ENCODE measurements at places on chromosomes 5 and 9. TPM values are rescaled to one million over a fixed set of nuclear protein-coding genes. Genes with fewer than 3 reads are reported as not detected.

- no peak for DNase-seq
Measured at GRCh38 chr5:32551865-32552264, 33.5 kb upstream of the SUB1 start.

GRCh38 chr5:53590759-53591158 is 30.3 kb downstream of the NDUFS4 start:
- DNase-seq: no peak

The FCN2 gene
- not detected for total RNA-seq

- no peak for DNase-seq
Measured at GRCh38 chr9:85156652-85157051, 487.1 kb downstream of the NTRK2 start.

The FAT2 gene
- not detected for total RNA-seq

The ZNF883 gene
- not detected for total RNA-seq

- DNase-seq: no peak
Measured at GRCh38 chr5:56737002-56737621, 78.2 kb upstream of the MAP3K1 start.

The C9orf43 gene
- total RNA-seq: 0.61 TPM

The RAB24 gene
- total RNA-seq: 18.0 TPM

DNA sequence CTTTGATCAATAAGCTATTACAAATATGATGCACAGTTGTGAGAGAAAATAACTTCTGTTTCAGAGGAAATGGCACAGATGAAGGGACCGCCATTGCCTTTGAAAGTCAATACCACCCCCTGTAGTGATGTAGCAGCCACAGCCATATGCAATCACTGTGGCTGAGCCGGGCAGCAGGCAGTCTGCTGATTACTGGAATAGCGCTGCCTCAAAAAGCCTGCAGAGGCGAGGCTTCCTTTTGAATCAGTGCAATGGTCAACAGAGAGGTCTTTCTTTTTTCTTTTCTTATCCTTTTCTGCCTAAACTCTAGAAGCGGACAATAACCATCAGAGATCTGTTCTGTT is 265.1 kb upstream of the TAS2R1 start:
- DNase-seq: no peak

- DNase-seq: no peak
Measured at GRCh38 chr5:87776785-87777184, 364.1 kb upstream of the CCNH start.

- no peak for DNase-seq
Measured at GRCh38 chr9:108688051-108688450, 167.7 kb downstream of the ACTL7B start.

DNA sequence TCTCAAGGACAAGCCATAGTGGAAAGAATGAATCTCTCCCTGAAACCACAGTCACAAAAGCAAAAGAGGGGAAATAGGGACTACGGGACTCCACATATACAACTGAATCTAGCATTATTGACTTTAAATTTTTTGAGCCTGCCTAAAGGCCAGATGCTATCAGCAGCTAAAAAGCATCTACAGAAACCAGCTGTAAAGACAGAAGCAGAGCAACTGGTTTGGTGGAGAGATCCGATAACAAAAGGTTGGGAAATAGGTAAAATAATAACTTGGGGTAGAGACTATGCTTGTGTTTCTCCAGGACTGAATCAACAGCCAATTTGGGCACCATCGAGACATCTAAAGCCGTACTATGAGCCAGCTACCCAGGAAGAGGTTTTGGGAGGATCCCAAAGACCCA is 281.2 kb downstream of the CDH18 start:
- no peak for DNase-seq

GRCh38 chr5:142017832-142018427 is 5.1 kb upstream of the GNPDA1 start:
- no peak for DNase-seq

The PCDHGA3 gene
- 0.24 TPM for total RNA-seq

GRCh38 chr5:122126177-122126755 is 3.1 kb upstream of the ZNF474 start:
- no peak for DNase-seq

The PDLIM4 gene
- not detected for total RNA-seq

DNA sequence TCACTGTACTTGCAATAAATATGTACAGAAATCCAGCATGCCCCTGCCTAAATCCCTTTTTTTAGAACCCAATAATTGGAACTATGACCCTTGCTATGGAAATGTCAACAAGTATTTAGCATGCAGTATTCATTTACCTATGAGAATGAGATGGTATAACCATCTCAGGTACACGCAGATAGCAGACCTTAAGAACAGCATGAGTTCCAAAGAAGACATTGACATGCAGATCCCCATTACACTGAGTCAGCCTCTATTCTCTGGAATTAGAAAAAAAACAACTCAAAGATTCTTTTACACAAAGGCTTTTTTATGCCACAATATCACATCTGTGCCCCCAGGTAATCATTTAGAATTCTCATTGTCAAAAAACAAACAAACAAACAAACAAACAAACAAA is 325.6 kb upstream of the TLE4 start:
- no peak for DNase-seq

DNA sequence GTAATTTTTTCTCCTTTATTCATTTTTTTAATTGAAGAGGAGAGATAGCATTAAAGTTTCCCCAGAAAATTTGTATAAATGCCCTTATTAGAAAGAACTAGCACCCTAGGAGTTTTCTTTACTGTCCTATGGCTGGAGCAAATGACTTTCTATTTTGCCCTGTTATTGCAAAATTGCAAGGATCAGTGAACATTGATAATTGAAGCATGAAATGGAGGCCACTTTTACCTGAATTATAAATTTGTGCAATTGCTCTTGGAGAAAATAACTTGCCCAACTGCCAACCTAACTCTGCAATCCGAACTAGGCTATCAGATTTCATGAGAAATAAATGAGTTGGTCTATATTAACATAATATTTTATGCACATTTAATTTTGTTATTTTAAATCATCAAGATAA is 111.9 kb downstream of the MTRR start:
- DNase-seq: no peak

GRCh38 chr5:26881901-26882300 is 156.5 kb downstream of the CDH9 start:
- DNase-seq: no peak

The CFAP157 gene
- not detected for total RNA-seq

The CSNK1A1 gene
- 188 TPM for total RNA-seq

DNA sequence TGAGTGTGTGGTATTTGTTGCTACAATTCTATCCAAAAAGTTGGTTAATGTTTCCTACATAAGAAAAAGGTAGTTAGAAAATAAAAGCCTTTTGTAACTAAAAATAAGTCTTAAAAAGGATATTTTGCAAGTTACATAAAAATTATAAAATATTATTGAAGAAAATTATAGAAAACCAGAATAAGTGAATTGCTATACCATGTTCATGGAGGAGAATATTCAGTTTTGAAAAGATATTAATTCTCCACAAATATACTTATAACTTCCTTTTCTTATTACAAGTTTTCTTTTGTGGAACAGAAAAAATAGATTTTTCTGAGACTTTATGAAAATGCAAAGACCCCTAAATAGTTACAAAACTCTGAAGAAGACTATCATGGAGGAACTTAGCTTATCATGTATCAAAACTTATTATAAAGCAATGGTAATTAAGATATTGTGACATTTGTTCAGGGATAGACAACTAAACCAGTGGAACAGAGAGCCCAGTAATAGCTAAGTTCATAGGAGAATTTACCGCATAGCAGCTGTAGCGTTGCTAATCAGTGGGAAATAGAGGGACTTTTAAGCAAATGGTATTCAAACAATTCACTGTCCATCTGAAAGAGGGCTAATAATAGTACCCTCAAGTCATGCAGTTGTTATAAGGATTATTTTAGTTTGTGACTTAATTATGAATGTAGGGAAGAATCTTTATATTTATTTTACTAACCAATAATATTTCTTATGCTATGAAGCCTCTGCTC is 515.2 kb upstream of the ZNF608 start:
- DNase-seq: no peak

DNA sequence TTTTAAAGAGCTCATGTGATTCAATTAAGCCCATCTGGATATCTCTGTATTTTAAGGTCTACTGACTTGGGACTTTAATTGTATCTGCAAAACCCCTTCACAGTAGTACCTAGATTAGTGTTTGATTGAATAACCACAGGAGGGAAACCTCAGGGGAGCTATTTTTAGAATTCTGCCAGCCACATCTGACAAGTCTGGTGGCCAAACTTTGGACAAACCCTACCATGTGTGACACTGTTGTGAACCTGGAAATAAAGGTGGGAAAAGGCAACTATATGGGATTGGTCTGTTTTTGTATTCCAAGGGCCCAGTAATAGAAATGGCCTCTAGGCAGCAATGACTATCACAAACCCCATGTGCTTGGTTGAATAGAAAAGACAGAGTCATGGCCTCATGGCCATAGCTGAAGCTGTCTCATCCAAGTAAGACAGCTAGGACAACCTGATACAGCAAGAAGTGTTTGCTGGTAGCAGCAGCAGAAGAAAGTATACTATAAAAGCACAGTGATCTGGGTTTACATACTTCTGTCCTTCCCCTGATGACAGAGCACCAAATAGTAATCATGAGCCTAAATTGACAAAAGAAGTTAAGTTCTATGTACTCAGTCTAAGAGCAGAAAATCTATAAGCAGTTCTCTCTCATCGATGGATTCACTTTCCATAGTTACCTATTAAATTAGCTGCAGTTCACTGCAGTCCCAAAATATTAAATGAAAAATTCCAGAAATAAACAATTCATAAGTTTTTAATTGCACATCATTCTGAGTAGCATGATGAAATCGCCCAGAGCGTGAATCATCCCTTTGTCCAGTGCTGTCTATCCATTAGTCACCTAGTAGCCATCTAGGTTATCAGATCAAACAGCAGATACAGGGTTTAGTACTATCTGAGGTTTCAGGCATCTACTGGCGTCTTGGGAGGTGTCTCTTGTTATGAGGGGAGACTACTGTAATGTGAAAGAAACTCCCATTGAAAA is 189.8 kb downstream of the ARHGAP26 start:
- no peak for DNase-seq

- DNase-seq: no peak
Measured at GRCh38 chr5:10761933-10762775, 1.1 kb upstream of the DAP start.

GRCh38 chr9:86052556-86053468 is 46.5 kb downstream of the GOLM1 start:
- no peak for DNase-seq

DNA sequence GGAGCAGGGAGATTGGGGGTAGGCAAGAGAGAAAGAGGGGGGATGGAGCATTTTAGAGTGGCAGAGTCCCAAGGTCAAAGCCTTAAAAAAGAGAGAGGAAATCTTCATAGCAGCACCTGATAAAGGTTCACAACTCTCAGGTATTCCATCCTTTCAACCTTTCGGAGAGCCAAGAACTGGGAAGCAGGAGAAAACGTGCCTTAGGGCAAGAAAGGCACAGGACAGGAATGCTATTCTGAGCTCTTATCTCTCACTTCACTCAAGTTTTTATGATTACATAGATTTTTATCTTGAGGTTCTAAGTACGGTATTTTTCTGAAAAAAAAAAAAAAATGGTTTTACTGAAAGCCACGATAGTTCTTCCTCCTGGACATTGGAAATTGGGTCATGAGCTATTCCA is 34.5 kb upstream of the SMAD5 start:
- no peak for DNase-seq

DNA sequence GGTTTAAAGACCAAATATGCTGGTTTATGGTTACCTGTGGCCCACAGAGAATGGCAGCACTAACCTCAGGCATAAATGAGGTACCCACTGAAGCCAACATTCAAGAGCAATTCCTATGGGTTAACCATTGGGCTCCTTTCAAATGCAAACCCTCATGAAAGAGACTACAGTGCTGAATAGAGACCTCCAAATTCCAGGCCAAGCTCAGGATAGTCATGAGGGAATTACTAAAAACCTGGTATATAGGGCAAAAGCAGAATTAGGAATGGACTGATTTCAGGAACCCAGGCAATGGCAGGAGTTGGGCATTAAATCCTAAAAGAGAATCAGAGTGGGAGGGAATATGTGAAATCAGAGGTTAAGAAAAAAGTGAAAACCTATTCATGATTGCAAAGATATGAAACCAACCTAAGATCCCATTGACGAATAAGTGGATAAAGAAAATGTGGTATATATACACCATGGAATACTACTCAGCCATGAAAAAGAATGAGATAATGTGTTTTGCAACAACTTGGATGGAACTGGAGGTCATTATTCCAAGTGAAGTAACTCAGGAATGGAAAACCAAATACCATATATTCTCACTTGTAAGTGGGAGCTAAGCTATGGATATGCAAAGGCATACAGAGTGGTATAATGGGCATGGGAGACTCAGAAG is 51.6 kb downstream of the PDCD1LG2 start:
- DNase-seq: no peak

- DNase-seq: no peak
Measured at GRCh38 chr9:118478752-118479151, 774.5 kb downstream of the TLR4 start.

The CAVIN4 gene
- 0.07 TPM for total RNA-seq

DNA sequence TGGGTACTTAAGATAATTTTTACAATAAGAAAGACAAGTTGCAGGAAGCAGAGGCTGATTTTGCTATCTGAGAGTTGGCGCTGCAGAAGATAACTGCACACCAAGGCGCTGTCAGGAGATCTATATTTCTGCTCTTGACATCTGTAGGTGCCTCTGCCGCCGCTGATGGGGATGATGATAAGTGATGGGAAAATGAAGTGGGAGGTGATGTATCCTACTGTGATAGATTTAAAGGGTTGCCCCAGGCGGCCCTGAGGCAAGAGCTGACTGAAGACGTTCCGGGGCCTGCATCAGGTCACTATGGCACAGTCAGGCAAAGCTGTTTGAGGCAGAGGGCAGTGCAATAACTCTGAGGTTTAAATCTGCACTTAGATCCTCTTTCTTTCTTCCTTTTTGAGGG is 78.1 kb downstream of the SNCAIP start:
- no peak for DNase-seq

GRCh38 chr9:26066237-26066636 is 388.0 kb upstream of the TUSC1 start:
- no peak for DNase-seq

- DNase-seq: no peak
Measured at GRCh38 chr9:103999375-104000062, 94.6 kb upstream of the SMC2 start.

GRCh38 chr5:83740741-83741140 is 20.1 kb upstream of the HAPLN1 start:
- no peak for DNase-seq

GRCh38 chr5:159206368-159206767 is 3.0 kb downstream of the RNF145 start:
- no peak for DNase-seq

The GDA gene
- total RNA-seq: not detected

Data from naive thymus-derived CD4-positive, alpha-beta T cell (primary cell).